ENCODE measurements at places on chromosomes 1 and 21. TPM values are rescaled to one million over a fixed set of nuclear protein-coding genes. Genes with fewer than 3 reads are reported as not detected.

DNA sequence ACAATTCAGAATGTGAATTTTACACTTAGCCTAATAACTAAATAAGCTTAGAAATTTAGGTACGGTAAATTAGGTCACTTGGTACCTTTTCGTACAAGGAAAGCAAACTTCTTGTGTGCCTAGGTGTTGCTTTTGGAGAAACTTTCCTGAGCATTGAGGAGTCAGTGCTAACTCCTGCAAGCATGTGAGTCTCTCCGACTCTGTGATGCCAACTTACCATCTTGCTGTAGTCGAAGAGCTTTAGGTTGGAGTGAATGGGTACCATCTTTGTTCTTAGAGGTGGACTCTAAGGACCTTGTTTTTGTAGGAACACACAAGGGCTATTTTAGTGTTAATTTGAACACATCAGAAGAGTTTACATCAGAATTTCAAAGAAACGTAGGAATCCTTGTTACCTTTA, 688.9 kb downstream of the USP25 start:
- no peak for DNase-seq

DNA sequence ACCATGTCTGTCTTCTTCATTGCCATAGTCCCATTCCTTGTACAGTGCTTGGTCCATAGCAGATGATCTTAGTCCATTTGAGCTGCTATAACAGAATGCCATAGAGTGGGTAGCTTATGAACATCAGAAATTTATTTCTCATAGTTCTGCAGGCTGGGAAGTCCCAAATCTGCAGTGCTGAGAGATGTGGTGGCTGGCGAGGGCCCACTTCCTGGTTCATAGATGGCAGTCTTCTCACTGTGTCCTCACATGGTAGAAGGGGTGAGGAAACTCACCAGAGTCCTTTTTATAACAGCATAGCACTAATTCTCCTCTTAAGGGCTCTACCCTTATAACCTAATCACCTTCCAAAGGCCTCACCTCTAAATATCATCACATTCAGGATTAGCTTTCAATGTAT, 23.1 kb upstream of the RAP1A start:
- no peak for DNase-seq

DNA sequence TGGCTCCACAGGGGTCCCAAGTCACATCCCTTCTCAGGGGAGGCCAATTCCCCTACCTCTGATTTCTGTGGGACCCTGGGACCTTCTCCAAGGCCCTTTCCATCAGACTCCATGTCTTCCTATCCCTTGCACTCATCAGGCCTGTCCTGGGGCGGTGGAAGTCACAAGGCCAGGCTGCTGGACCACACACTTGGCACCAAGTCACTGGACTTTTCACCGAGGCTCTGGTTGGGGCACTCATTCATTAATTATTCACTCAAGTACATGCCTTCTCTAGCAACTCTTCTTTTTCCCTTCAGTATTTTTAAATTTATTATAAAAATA, 11.2 kb upstream of the FOXO6 start:
- DNase-seq: no peak

DNA sequence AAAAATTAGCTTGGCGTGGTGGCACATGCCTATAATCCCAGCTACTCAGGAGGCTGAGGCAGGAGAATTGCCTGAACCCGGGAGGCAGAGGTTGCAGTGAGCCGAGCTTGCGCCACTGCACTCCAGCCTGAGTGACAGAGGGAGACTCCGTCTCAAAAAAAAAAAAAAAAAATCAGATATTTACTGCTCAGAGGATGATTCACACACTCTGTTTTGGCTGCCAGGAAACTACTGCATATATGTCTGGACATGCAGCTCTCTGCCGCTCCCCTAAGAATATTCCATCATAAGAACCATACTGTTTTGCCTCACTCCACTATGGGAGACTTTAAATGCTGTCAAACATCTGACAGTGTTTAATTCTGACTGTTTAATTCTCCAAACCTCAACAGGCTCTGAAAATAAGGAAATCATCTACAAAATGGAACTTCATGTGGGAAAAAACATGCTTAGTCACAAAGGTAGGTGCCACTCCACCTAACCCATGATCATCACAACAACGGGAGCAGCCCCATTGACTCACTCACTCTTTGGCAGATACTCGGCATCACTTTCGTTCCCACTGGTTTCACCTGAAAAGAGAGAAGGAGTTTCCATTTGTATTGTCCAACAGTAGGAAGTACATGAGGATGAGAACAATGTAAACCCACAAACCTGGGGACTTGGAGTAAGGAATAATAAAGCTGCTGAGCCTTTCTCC, 29.3 kb upstream of the BCAS2 start:
- DNase-seq: no peak

GRCh38 chr1:248152056-248152827, 7.3 kb downstream of the OR2M5 start:
- DNase-seq: no peak

DNA sequence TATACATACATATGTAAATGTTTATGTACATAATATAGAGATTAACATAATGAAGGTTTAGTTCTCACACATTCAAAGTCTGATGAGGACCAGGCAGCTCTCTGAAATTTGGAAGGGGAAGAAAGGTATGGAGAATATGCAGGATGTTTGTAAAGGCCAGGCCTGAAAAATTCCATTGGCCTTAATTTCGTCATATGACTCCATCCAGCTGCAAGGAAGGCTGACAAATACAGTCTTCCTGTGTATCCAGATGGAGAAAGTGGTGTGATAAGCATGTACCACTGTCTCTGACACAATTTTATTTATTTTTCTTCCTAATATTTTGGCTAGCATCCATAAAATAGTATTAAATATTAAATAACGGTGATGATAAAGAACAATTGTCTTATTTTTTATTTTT, 6.3 kb upstream of the SGIP1 start:
- no peak for DNase-seq

DNA sequence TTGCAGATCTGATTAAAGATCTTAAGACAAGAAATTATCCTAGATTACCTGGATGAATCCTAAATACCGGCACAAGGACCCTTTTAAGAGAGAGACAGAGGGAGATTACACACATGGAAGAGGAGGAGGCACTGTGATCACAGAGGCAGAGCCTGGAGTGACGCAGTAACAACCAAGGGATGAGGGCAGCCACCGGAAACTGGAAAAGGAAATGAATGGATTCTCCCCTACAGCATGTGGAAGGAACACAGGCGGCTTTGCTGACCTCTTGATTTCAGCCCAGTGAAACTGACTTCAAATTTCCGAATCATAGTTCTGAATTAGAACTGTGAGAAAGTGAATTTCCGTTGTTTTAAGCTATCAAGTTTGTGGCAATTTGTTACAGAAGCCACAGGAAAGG, 50.2 kb upstream of the IVNS1ABP start:
- DNase-seq: no peak

DNA sequence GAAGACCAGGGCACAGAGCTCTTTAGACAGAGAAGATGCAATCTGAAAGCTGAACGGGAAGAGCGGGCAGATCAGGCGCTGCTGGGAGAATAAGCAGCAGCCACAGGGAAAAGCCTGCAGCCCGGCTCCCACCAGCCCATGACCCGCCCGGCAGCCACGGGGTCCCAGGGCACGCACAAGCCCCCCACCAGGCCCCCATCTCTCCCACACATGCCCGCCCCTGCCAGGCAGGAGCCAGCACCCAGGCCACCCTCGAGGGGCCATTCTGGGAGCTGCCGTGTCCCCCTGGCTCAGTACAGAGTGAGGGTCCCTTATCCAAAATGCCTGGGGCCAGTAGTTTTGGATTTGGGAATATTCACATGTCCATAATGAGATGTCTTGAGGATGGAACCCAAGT, 16.3 kb downstream of the SLC19A1 start:
- no peak for DNase-seq

The NBPF4 gene
- not detected for total RNA-seq

The LRRN2 gene
- not detected for total RNA-seq
